ENCODE measurements at places on chromosomes 11 and 22.
A peak's percentile ranks its signal among the peaks of the same experiment; 100 is the strongest.

GRCh38 chr11:122210367-122210997 lies 94.5 kb upstream of the BLID start:
- DNase-seq, result no peak

DNA sequence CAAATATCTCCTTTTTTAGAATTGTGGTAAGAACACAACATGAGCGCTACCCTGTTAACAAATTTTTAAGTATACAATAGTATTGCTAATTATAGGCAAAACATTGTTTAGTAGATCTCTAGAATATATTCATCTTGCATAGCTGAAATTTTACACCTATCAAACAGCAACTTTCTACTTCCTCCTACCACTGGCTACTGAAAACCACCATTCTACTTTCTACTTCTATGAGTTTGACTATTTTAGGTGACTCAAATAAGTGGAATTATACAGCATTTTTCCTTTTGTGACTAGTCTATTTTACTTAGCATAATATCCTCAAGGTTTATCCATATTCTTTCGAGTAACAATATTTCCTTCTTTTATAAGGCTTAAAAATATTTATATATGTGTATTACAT lies 128.4 kb downstream of the FAM76B start:
- no peak for DNase-seq

DNA sequence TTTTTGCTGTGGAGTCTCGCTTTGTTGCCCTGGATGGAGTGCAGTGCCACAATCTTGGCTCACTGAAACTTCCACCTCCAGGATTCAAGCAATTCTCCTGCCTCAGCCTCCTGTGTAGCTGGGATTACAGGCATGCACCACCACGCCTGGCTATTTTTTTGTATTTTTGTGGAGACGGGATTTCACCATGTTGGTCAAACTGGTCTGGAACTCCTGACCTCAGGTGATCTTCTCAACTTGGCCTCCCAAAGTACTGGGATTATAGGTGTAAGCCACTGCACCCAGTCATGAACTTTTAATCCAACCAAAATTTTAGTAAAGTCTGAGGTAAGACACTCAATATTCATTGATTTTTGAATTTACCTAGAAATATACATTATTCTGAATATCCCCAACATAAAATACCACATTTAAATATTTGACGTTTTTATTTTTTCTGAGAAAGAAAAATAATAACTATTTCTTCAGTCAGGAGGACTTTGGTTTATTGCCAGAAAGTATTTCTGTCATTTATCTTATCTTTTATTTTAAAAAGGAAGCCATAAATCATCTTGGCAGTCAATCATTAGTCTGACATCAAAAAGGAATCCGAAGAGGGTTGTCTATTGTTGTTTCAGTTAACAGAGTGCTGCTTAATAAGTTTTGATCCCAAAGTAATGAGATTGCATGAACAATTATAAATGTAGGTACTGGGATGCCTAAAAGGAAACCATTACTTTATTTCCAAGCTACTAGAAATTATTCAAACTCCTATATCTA lies 102.2 kb upstream of the GRIA4 start:
- no peak for DNase-seq

GRCh38 chr11:47002390-47002789 lies 65.8 kb downstream of the CSTPP1 start:
- DNase-seq, result no peak

- DNase-seq, result no peak
Measured at GRCh38 chr11:34525888-34526657, 12.5 kb upstream of the ELF5 start.

GRCh38 chr11:133947321-133947756 lies 9.4 kb downstream of the IGSF9B start:
- DNase-seq, result no peak

DNA sequence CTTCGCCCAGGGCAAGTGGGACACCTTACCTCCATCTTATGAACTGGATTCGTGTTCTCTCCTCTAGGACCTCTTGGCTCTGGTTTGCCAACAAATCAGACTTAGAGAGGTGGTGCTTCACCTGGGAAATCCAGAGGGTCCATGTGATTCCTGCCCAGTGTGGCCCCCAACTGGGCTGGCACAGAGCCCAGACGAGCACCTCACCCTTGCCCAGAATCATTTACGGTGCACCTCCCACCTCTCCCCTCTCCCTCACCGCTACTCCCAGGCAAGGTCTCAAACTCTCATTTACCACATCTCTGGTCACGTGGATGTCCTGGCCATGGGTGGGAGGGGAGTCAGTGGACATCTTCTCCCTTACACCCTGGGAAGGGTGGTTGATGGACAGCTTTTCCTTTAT lies 1.1 kb downstream of the SPATA19 start:
- DNase-seq, result no peak

GRCh38 chr22:21067901-21068680 lies 22.3 kb downstream of the LRRC74B start:
- DNase-seq, result no peak

- peak; percentile 10 for DNase-seq
Measured at GRCh38 chr22:17830043-17830961, 56.0 kb upstream of the BID start.

GRCh38 chr11:35463331-35463751 lies 44.0 kb upstream of the SLC1A2 start:
- DNase-seq, result no peak

DNA sequence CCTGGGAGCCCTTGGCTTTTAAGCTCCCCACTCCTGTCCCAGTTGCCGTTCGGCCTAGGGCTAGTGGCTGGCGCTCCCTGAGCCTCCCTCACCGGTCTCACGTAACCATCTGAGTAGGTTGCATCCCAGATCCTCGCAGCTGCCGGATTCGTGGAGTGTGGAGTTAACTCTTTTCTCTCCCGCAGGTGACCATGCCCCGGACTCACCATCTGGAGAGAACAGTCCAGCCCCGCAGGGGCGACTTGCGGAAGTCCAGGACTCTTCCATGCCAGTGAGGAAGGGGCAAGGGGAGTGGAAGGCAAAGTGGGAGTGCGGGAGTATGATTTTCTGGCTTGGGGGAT lies 902 bp downstream of the MUS81 start:
- DNase-seq, result no peak

DNA sequence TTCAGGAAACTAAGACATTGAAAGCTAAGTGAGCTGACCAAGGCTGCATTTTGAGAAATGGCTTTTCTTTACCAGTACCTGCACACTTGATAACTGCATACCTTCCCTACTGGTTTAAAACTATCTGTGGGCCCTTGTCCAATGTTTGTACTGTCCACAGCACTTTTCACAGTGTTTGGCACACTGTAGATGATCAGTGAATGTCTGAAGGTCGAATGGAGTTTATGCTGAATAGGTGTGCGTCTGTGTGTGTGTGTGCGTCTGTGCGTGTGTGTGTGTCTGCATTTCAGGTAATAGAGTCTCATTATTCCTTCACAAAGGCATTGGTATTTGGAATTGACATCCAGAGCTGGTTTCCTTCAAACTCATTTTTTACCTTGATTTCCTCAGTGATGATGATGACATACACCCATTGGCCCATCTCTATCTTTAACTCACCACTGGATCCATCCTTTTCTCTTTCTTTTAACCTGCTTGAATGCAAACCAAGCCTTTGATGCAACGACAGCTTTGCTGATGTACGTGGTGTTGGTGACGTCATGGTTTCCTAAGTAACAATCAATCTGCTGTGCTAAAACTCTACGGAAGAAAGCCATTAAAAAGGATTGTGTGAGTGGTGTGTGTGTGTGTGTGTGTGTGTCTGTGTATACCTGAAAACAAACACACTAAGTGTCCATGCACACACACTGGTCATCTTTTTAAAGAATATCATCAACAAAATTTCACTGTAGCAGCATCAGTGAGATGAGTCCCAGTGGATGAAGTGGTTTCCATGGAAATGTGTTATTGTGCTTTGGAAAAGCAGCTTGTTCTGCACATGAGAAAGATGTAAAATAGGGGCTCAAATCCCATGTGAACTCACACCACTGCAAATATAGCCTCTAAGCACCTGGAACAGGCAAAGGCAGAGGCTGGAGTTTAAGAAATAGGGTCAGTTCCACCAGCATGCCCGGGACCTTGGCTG lies 490.2 kb upstream of the B3GAT1 start:
- DNase-seq, result no peak

DNA sequence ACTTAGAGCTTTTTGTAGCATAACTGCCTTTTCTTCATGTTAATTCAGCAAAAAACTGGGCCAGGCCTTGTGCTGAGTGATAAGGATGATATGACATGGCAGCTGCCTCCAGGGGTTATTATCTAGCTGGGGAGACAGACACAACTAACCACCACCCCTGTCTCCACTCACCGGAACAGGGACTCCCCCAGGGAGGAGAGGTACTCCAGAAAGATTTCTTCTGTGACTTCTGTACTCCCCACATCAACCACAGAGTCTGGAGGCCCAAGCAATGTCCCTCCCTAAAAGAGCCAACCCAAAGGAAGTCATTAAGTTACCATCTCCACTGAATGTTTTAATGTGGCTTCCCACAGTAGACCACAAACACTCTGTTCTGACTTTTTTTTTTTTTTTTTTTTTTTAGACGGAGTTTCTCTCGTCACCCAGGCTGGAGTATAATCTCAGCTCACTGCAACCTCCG lies 14.3 kb upstream of the PMM1 start:
- DNase-seq, result no peak

DNA sequence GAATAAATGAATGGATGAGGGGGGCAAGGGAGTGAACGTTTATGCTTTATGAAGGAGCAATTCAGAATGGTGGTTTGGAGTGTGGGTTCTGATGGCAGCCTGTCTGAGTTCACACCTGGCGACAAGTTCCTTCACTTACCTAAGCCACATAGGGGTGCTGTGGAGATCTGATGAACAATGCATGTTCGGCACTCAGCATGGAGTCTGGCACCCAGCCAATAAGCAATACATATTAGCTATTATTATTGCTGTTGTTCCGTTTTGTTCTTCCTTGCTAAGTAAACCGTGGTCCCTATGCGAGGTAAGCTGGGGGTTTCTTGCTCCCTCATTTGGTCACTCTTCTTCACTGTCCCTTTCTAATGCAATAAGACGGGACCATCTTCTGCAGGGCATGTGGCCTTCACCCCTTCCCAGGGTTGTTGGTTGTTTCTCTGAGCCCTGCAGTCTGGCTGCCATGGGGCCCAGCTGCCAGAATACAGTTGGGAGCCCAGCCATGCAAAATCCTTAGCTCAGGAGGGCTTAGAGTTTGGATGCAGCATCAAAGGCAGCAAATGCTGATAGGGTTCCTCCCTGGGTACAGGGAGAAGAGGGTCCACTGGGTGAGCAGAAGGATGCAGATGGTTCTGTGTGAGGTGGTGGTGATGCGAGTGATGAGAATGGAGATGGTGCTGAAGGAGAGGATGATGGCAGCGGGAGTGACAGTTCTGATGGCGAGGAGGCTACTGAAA lies 6.4 kb upstream of the PKNOX2 start:
- no peak for DNase-seq

GRCh38 chr11:88355887-88356286 lies 18.4 kb upstream of the CTSC start:
- no peak for DNase-seq

GRCh38 chr22:17569971-17570511 lies 6.7 kb downstream of the SLC25A18 start:
- no peak for DNase-seq

DNA sequence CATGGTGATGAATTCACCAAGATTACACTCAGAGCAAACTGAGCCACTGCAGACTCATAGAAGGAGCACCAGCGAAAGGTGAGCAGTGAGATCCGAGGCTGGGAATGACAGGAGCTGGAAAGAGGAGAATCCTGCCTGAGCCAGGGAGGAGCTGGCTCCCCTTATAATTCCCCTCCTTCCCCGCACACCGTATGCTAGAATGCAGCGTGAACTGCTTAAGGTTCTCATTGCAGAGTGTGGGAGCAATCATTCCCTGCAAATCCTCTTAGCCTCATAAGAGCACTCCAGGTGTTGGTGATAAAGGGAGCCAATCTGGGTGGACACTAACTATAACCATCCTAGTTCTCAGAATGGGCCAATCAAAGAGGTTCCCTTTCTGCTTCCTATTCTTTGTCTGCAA lies 127.6 kb upstream of the TEAD1 start:
- no peak for DNase-seq

GRCh38 chr11:59523541-59523940 lies 12.2 kb downstream of the OR4D9 start:
- no peak for DNase-seq

DNA sequence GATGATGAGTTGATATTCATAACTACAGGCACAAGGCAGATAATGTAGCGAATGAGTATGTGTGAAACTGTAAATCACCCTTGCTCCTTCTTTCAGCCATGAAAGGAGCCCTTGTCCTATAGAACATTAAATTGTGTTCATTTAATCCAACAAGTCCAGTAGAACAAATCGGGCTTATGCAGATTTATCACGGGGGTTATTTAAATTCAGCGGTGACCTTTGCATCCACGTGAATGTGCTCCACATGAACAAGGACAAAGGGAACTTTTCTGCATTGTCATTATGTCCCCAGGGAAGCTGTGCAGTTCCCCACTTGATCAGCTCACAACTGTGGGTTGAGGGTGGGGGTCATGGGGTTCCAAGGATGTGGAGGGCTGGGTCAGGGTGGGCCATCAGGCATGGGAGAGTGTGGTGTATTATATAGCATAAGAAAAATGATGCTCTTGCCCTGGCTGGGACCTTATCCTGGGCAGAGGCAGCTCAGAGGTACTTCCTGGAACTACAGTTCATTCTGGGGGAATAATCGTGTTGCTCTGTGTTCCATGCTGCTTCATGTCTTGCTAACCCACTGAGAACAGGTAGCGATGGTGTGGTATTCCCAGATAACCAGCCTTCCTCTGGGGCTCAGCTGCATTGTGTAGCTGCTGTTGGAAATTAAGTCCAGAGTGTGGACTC lies 306.6 kb downstream of the FAT3 start:
- DNase-seq, result no peak

DNA sequence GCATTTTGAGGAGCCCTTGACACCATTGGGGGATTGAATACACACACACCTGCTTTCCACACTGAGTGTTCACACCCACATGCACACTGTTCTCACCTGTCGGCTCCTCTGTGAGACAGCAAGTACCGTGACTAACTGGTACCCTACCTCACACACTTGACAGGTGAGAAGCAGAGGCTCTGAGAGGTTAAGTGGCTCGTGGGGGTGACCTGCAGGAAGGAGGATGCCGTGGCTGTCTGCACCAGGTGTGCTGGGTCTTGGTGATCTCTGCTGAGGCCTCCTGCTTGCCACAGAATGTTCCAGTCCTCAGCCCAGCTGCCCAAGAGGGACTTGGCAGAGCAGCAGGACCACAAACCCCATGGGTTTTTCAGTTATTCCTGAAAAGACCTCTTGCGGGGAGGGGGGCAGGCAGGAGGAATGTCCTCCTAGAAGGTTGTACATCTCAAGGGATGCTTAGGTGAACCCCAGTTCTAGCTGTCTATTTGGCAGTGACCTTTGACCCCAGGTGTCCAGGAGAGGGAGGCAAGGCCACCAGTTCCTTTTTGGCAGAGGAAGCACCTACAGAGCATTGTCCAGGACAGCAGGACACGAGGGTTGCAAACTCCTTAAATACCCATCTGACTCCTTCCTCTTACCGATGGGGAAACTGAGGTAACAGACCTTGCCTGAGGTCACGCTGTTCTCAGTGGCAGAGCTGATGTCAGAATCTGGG lies 66.0 kb downstream of the SHISAL1 start:
- no peak for DNase-seq

DNA sequence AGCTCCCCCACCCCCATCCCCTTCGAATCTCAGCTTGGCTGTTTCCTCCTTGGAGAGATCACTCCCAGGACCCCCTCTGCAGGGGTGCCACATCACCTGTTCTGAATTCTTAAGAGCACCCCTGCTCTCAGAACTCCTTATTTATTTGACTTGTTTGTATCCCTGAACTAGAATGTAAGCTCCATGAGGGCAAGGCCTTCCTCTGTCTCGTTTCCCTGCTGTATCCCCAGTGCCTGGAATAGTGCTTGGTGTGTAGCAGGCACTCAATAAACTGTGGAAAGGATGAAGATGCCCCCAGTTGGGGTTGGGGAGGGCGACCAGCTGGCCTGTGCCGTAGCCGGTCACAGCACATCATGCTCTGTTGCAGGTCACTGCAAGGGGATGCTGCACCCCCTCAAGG lies 3.6 kb upstream of the MDK start:
- no peak for DNase-seq
